Esophagus squamous epithelium (tissue), 5 donors: ENCODE measurements at places on chromosomes 12 and 14.

DNA sequence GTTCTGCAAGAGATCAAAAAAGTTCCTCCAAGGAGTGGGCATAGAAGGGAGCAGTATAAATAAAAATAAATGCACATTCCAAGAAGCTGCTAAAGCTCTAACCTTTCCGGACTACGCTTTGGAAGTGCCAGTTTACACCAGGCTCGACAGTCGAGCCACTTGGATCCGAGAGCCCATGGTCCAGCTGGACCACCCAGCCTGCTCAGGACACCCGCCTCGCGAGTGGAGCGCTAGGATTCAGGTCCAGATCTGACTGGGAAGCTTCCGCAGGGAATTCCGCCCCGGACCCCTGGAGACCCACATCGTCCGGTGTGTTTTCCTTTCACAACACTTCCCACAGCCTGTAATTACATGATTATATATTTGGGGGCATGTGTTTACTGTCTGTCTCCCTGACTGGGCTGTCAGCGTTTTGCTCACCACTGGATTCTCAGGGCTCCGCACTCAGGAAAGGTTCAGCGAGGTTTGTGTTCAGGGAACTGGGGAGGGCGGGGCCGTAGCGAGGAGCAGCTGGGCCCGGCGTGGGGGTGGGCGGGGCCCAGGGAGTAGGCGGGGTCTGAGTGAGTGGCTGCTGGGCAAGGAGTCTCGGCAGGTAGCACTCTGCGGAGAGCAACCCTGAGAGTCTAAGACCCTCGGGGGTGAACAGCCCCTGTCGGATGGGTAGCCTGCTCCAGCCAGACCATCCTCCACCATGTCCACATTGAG, 52.3 kb upstream of the TMEM263 start:
- no peak for DNase-seq

- DNase-seq, result no peak
Measured at GRCh38 chr14:92932448-92933395, 9.8 kb downstream of the CHGA start.

- DNase-seq, result no peak
Measured at GRCh38 chr12:45687081-45688015, 42.2 kb upstream of the ARID2 start.

GRCh38 chr14:90593254-90594040, 196.6 kb downstream of the CALM1 start:
- no peak for DNase-seq

DNA sequence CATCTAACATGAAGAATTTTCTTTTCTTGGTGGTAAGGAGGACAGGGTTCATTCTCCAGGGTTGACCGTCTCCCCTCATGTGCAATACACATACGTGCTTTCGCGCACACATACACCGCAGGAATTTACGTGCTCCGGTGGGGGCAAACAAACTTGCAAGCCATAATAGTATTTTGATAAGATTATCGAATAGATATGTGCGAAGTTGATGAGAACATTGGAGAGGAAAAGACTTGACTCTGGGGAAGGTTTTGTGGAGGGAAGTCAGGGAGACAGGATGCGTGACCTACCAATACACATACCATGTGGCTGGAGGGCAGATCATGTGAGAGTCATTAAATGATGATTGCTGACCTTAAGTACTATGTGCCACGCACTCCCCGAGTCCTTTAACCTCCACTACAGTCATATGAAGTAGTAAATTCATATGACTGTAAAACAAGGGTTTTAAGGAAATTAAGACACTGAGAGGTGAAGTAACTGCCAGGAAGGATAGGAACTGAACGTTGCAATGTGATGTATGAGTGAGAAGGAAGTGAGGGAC, 921 bp downstream of the RAD51B start:
- DNase-seq, result no peak

GRCh38 chr12:92063641-92064040, 82.0 kb downstream of the BTG1 start:
- no peak for DNase-seq

DNA sequence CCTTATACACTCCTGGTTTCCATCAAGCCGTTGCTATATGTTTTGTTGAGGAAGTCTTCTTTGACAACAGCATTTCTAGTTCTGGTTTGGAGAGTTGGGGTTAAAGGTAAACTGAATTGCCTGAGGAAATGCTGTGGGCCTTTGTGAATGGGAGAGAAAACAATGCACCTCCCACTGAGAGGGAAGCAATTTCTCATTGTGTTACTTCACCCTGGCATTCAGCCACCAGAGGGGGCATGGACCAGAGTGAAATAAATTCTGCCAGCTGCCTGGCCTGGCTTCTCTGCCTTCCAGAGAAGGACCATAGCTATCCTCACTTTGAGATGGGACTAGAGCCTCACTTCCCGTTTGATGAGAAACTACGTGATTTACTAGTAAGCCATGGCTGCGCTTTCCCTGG, 475.3 kb downstream of the EGLN3 start:
- no peak for DNase-seq
